ENCODE measurements at places on chromosomes 7 and 10. TPM values are rescaled to one million over a fixed set of nuclear protein-coding genes. Genes with fewer than 3 reads are reported as not detected.

- no peak for DNase-seq
Observed at GRCh38 chr10:90288391-90288933, 569.4 kb downstream of the HTR7 start.

DNA sequence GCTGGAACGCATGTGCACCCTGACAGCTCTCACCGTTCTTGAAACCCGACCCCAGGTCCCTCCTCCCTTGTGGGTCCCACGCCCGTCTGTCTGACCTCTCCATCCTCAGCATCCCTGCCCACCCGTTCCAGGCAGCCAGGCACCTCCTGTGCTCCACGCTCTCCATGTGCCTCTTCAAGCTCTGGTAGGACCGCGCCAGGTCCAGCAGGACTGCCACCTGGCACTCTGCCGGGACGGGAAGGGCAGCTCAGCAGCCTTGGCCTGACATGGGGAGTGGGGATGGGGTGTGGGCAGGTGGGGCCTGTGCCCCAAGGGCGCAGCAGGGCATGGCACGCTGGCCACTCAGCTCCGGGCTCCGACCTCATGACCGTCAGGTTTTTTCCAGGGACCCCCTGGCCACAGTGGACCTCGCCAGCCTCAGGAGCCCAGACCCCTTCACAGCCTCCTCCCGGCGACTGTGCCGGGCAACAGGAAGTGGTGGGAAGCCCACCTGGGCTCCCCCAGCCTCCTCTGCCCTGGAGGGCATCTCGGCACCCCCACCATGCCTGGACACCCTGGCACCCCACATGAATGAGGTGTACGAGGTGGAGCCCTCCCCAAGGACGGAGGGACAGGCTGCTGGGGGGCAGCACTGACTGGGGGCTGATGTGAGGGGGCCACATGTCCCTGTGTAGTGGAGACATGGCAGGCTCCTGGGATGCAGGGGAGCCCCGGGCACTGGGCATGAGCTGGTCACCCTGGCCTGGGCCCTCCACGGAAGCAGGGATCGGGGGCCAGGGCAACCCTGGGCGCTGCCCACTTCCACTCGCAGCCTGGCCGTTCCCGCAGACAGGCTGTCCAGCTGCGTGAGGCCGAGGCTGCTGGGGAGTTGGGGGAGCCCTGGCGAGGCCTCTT lies 25.1 kb upstream of the NKX6-2 start:
- DNase-seq: no peak

DNA sequence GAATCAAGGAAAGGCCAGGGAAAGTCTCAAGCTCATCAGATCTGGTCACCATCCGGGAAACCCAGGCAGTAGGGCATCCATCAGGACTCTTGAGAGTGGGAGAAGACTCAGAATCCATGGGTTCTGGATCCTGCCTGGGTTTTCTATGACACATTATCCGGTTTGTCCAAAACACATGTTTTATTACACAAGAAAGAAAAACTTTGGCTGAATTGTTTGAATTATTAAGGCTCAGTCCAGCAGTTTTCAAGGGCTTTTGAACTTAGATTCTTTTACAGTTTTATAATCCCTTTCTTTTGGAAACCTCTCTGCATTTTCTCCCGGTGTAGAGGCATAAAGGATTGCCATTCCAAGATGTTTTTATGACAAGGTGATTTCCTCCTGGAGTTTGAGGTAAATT lies 528.5 kb upstream of the MGMT start:
- no peak for DNase-seq

GRCh38 chr10:10685566-10685965 lies 332.1 kb upstream of the CELF2 start:
- no peak for DNase-seq

GRCh38 chr10:76559892-76560220 lies 1077.8 kb downstream of the KCNMA1 start:
- DNase-seq: no peak

- DNase-seq: no peak
Observed at GRCh38 chr7:67484244-67484751, 487.7 kb downstream of the TYW1 start.

DNA sequence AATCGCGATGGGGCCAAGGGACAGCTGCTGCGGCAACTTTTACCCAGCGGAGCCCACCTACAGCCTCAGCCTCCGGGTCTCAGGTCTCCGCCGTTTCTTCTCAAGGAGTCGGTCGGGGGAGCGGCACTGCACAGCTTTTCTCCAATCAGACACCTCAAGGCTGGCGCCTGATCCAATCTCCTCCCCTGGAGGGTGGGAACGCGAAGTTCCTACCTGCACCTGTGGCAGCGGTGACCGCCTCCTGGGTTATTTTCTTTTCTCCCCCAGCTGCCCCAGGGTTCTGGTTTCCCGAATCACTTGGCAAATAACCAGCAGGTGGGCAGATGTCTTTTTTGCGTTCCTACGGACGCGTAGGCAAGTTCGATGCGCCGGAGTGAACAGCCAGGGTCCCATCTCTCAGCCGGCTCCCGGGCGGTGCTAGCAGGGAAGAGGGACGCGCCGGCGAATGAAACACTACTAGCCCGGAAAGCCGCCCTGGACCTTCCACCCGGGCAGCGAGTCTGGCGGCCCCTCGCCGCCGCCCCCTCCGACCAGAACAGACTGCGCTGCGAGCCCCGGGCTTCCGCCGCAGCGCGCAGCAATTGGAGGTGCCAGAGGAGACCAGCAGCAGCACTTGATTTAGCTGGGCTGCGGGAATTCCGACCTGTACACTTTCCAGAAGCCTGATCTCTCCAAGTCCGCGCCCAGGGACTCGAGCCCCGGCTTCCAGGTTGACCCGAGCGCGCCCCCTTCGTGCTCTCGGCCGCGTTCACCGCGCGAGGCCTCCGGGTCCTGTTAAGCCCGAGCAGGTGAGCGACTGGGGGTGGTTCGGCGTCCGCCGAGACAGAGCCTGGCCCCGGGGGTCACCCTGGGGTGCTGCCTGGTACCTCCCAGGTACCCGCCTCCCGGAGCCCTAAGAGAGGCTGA lies at the start of gene PRR15:
Gene PRR15, plus strand, starts transcription at position 246 of the 906 bp plus-strand sequence. CDS start 2,495 bp downstream, outside the sequence.
- DNase-seq: no peak

DNA sequence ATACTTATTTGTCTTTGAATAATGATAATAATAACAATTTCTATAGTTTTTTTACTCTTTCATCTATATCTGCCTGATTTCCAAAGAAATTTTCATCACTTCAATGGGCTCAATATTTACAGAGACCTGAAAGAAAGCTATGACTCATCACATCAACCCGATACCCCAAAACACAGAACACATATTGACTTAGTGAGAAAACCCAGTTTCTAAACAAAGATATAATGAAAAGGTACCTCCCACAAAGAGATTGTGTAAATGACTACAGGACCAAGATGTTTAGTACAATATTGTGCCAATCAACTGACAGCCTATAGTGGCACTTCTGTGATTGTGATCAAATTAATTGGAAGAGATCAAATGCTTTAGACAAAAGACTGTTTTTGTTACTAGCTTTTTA lies 133.9 kb downstream of the PCDH15 start:
- no peak for DNase-seq

DNA sequence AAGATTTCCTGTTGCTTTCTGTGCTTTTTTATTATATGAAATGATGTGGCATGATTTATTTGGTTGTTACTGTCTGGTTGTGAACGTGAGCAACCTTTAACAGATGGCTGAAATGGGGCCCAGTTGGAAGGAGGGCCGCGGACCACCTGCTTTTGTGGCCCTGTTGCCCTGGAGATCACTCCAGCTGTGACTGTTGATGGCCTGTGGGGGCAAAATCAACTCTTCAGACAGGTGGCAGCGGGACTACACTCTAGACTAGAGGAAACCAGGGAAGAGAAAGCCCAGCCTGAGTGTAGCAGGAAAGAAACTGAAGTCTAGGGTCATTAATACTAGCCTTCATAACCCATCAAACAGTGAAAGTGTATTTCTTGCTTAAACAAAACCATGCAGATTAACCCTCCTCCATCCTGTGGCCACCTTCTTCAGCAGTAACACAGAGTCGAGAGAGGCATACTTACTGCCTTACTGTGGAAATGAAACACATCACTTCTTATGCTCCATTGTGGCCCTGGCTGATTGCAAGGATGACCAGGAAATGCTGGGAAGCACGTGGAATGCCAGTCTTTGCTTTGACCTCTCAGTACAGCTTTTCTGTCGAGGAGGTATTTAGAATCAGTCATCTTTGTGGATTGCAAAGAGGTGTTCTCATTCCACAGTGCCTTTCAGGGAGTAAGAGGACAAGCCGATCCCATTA lies 80.5 kb downstream of the CCNY start:
- no peak for DNase-seq

DNA sequence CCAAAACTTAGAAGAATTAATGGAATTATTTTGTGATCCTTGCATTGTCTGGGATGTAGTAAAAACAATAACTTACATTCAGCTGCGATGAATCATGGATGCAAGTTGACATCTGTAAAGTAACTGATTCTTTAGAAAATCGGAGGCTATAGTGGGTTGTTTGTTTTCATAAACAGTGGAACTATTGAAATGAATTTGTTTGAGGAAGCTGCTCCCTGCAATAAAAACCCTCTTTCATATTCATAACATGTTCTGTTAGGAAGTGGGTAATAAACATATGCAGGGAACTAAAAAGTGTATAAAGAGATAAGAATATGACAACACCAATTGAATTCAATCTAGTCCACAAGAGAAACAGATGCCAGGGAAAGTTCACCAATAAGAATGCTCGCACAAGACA lies 53.6 kb downstream of the AGMO start:
- no peak for DNase-seq

DNA sequence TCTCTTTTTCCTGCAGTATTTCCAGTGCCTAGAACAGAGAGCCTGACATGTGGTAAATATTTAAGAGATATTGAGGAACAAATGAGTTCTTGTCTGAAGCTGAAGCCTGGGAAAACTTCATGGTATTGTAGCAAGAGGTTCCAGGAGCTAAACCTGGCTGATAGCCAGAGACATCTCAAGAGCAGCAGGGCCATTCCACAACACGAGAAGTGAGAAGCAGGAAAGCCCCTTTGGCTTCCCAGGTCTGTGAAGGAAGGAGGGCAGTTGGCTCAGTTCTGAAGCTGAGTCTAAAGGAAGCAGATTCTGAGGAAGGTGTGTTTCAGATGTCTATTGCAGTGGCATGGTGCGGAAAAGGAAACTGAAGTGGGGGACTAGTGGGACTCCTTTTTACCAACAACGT lies 63.8 kb upstream of the FAM204A start:
- DNase-seq: no peak

GRCh38 chr10:118873738-118874105 lies 119.0 kb upstream of the CACUL1 start:
- DNase-seq: no peak

- no peak for DNase-seq
Observed at GRCh38 chr7:71659622-71660021, 527.7 kb downstream of the GALNT17 start.

- DNase-seq: no peak
Observed at GRCh38 chr10:108791794-108792474, 1131.4 kb downstream of the XPNPEP1 start.

- no peak for DNase-seq
Observed at GRCh38 chr10:109920016-109920415, 3.3 kb downstream of the XPNPEP1 start.

DNA sequence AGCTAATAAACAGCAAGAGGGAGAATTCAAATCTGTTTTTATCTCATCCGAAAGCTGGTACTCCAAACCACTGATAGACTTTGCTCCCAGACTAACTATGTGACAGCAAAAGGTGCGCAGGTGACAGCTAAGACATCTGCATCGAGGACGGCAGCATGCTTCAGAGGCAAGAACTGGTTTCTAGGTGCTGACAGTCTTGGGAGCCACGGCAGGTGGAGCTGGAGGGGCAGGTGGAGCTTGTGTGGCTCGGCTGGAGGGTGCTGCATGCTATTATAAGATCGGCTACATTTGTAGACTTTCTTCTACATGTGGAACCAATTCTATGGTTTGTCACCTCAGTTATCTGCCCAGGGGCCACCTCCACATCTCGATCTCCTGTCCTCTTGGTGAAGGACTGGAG lies 21.8 kb upstream of the MMP21 start:
- DNase-seq: no peak

GRCh38 chr7:142784096-142784495 lies 13.3 kb downstream of the PRSS2 start:
- no peak for DNase-seq

DNA sequence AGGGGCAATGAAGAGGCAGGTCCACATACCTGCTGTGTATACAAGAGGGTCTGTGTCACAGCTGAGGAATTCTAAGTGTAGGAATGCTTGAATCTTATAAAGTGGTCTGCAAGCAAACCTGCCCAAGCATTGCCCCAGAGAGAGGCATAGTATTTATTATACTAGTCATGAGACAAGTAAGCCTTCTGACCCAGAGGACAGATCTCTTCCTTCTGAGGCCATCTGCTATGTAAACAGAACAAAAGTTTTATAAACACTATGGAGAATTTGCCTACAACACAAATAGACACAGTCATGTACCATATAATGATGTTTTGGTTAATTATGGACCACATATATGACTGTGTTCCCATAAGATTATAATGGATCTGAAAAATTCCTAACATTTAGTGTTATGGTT lies 388.2 kb downstream of the NEBL start:
- DNase-seq: no peak

- no peak for DNase-seq
Observed at GRCh38 chr7:114916261-114916892, 5.5 kb upstream of the MDFIC start.

DNA sequence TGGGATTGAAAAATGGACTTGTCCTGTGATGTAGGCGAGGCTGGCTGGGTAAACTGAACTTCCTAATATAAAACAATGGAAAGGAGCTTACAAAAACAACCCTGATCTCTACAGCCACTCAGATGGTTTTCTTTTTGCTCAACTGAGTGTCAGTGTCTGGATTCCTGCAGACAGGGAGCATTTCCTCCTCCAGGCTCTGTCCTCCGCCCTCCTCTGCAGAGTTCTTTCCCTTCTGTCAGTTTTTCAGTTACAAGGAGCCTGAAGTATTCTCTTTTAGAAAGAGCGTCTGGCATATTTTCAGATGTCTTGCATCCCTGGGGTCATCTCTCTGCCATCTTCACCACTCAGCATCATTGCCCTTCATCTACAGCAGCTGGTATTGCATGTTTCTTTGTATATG lies 50.0 kb upstream of the PITRM1 start:
- no peak for DNase-seq

- no peak for DNase-seq
Observed at GRCh38 chr7:85025312-85025756, 161.5 kb downstream of the SEMA3D start.

- DNase-seq: no peak
Observed at GRCh38 chr7:66263936-66264335, 58.8 kb downstream of the TPST1 start.

INSYN2A gene
- polyA plus RNA-seq: not detected

GDF10 gene
- not detected for polyA plus RNA-seq

INPP5A gene
- polyA plus RNA-seq: 0.30 TPM

LIPN gene
- not detected for polyA plus RNA-seq

HOXA10 gene
- 6.2 TPM for polyA plus RNA-seq

NODAL gene
- not detected for polyA plus RNA-seq

VIM gene
- 183 TPM for polyA plus RNA-seq

FEZF1 gene
- polyA plus RNA-seq: not detected

TAS2R5 gene
- polyA plus RNA-seq: not detected

TAS2R60 gene
- polyA plus RNA-seq: not detected

CACNB2 gene
- not detected for polyA plus RNA-seq

R3HCC1L gene
- polyA plus RNA-seq: 13.9 TPM

CYP3A5 gene
- not detected for polyA plus RNA-seq

ZNF680 gene
- polyA plus RNA-seq: 5.3 TPM

TPST1 gene
- polyA plus RNA-seq: 3.2 TPM

CALHM2 gene
- polyA plus RNA-seq: 125 TPM
